Chondrocyte (in vitro differentiated cells): ENCODE measurements at places on chromosomes 12 and 14. TPM values are rescaled to one million over a fixed set of nuclear protein-coding genes. Genes with fewer than 3 reads are reported as not detected.

DNA sequence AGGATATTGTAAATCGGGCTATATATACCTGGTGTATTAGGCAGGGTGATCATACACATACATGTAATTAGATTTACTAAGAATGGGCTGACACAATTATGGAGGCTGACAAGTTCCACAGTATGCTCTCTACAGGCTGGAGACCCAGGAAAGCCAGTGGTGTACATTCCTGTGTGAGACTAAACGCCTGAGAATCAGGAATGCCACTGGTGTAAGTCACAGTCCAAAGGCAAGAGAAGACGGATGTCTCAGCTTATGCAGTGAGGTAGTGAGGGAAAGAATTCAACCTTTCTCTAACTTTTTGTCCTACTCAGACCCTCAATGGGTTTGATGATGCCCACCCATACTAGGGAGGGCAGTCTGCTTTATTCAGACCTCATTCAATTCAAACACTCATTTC is 57.1 kb downstream of the METTL25 start:
- DNase-seq: no peak

GRCh38 chr14:76541594-76542219 is 165.8 kb downstream of the ESRRB start:
- no peak for DNase-seq

Gene SERPINA12
- not detected in 3 replicates for total RNA-seq

- DNase-seq: no peak
Measured at GRCh38 chr14:59918824-59919569, 947 bp upstream of the LRRC9 start.

DNA sequence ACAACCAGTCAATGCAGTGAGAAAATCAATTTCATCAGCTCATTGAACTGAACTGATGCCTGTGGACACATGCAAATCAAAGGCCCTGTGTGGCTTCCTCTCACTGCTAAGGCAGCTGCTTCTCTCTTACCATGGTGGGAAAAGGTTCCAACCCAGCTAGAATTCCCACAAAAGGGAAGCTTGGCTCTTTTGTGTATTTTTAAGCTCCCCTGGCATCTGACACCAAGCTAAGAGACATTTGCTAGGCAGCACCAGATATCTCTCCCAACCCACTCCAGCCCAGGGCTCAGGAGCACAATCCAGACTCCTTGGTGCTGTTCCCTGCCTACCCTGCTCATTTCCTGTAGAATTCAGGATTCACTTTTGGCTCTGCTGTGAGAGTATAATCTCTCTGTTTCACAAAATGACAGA is 129.6 kb downstream of the GXYLT1 start:
- no peak for DNase-seq

DNA sequence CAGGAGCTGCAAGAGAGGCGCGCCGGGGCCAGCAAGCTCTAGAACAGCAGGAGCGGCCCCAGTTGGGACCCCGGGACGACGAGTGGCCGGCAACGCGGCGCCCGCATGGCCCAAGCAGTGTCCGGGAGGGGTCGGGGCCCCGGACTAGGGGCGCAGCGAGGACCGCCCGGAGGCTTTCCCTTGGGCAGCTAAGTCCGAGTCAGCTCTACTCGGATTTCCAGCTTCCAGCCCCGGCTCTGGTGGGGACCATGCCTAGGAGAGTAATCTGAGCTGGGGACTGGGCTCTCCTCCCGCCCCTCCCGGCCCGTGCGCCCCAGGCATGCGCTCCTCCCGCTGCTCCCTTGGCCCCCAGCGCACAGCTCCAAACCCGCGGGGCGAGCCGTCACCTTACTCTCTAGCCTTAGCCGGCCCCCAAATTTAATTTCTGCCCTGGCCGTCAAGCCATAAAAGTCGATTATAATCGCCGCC is 41.6 kb upstream of the CAPRIN2 start:
- DNase-seq: no peak

DNA sequence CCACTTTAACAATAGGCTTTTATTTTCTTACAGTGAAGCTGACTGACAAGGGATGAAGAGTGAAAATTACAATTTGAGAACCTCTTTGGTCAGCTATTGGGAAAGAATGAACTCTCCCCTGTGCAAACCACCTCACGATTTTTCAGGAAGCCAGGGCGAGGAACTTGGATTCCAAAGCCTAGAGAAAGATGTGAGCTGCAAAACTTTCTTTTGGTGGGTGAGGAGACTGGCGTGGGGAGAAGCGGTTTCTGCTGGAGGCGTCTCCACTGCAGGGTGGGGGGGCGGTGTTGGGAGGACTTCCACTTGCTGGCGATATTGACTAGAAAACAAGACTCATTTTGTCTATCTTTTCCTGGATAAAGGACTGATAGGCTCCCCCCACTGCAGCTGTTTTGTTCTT is 59.3 kb upstream of the VRK1 start:
- no peak for DNase-seq

Gene ANKS1B
- 1.8 to 2.3 TPM (median 1.9 TPM) in 3 replicates for total RNA-seq

- no peak for DNase-seq
Measured at GRCh38 chr12:93634416-93634815, 42.8 kb upstream of the CRADD start.
